Kidney capillary endothelial cell (primary cell): ENCODE measurements at places on chromosomes 7 and 10.
A peak's percentile ranks its signal among the peaks of the same experiment; 100 is the strongest.

DNA sequence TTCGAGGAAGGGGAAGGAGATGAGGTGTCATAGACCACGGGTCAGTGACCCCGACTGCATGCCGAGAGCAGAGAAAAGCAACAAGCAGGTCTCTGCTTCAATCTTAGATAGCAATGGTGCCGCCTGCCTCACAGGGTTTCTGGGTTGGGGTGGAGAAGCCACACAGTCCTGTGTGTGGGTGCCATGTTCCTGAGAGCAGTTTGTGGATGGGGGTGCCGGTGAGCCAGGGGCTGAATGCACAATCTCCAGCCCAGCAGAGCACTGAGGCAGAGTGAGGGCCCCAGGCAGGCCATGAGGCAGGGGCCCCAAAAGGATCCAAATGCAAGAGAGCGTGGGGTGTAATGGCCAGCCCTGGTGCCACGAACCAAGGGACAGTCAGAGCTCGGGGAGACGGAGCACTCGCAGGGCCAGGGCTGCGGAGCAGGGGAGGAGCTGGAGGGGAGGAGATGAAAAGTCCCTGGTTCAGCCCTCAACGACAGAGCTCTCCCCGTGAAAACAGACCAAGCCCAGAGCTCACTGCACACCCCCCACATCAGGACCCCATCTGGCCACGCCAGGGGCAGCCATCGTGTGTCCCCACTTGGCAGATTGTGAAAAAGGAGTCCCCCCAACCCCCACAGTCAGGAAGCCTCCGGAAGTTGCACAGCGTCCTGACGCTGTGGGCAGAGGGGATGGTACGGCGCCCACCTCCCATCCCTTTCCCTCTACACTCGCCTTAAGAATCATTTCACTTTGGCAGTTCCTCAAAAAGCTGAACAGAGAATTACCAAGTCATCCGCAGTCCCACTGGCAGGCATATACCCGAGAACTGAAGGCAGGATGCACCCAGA lies 19.9 kb downstream of the WDR86 start:
- no peak for DNase-seq

- DNase-seq: no peak
Measured at GRCh38 chr7:205115-206010, 13.0 kb downstream of the FAM20C start.

GRCh38 chr7:50226669-50227068 lies 77.8 kb upstream of the IKZF1 start:
- DNase-seq: no peak

- DNase-seq: no peak
Measured at GRCh38 chr10:85668522-85668921, 698.1 kb downstream of the GRID1 start.

DNA sequence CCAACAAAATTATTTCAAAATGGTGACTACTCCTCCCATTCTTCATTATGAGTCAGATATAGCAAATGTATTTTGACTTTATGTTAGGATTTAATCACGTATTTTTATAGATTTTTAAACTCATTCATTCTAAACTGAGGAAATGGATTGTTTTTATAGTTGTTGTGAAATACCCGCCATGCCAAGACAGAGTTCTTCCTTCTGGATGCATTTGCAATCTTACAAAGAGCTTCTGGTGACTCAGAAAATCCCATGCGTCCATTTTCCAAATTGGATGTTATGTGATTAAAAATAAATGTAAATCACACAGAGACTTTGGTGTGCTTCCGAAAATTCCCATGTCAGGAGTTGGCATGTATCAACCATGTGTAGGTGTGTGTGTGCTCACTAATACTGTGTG lies 179.3 kb downstream of the TRIL start:
- DNase-seq: no peak

DNA sequence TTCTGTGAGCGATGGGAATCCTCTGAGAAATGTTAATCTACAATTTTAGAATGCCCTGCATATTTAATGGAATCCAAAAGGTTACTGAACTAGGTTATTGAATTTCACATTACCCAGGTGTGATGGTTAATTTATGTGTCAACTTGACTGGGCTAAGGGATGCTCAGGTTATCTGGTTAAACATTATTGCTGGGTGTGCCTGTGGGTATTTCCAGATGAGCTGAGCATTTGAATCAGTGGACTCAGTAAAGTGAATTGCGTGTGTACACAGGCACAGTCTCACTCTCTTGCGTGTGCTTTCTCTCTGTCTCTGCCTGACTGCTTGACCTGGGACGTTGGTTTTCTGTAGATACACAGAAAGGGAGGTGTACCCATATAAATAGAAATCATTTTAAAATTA lies 21.7 kb downstream of the RNF32 start:
- no peak for DNase-seq

DNA sequence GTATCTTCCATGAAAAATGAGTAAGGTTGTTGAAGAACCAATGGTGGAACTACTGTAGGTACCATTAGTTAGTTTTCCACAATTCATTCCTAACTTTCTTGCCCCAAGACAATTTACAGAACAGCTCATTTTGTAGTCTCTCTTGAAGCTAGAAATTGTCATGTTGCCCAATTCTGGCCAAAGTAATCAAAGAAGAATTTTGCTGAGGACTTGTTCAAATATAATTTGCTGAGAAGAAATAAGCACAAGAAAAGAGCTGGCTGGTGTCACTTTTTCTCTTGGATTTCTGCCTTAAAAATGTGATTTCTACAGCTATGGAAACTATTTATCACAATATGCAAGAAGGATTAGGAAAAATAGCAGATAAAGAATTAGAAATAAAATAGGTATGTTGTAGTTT lies 199.2 kb upstream of the SEMA3A start:
- no peak for DNase-seq

GRCh38 chr7:38222481-38223096 lies 44.5 kb downstream of the STARD3NL start:
- peak; percentile 58 for DNase-seq

- DNase-seq: no peak
Measured at GRCh38 chr10:51547941-51548340, 151.5 kb downstream of the CSTF2T start.

GRCh38 chr7:158266426-158266816 lies 321.2 kb downstream of the PTPRN2 start:
- DNase-seq: no peak

DNA sequence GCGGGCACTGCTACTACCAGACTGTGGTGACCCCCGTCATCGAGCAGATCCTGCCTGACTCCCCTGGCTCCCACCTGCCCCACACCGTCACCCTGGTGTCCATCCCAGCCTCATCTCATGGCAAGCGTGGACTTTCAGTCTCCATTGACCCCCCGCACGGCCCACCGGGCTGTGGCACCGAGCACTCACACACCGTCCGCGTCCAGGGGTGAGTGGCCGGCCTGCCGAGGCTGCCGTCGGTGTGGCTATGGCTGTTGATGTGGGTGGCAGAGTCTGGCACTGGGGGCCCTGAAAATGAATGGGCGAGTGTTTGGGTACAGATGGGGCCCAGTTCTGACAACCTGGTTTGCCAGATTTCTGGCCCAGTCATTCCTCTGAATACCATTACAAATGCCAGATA lies 15.4 kb downstream of the LIMK1 start:
- no peak for DNase-seq

DNA sequence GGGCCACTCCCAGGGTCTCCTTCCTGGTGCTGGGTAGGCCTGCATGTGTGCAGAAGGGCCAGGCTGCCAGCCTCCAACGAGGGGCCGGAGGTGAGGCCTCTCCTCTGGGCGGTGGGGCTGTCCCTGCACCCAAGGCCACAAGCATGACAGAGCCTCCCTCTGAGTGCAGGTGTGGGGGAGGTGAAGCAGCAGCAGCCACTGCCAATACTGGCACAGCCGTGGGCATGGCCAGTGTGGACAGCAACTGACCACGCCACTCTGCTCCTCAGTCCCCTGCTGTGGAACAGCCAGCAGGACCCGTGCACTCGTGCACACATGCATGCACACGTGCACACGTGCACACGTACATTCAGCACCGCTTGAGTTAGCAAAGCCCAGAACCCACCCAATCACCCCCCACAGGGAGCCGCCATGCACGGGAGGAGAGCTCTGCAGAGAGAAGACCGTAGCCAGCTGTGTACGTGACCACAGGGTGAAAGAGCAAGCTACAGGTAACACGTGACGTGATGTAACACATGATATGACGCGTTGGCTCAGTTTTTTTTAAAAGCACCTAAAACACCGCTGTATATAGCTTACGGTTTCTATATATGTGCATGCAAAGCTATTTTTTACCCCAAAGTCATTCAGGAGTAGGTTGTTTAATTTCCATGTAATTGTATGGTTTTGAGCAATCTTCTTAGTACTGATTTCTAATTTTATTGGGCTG lies 23.1 kb downstream of the PAPOLB start:
- DNase-seq: no peak

- no peak for DNase-seq
Measured at GRCh38 chr7:128790315-128791041, 1.3 kb upstream of the CCDC136 start.

DNA sequence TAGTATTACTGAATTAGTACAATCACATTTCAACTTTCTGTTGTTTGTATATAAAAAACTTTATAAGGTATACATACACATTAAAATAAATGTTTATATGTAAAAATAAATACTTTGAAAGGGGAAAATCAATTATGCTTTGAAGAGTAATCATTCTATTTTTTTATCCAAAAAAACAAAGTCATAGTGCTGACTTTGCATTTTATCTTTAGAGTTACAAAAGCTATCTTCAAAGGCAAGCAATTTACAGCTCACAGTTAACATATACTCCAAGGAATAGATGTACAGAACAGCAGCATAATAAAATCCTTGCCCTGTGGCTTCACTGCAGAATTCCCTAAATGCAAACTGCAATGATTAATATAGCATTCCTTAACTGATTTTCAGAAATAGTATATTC lies 53.2 kb downstream of the MAGI2 start:
- DNase-seq: no peak

- peak; percentile 86 for DNase-seq
Measured at GRCh38 chr7:26958834-26959233, 94.4 kb upstream of the SKAP2 start.

- no peak for DNase-seq
Measured at GRCh38 chr10:121680879-121681655, 82.8 kb upstream of the FGFR2 start.

DNA sequence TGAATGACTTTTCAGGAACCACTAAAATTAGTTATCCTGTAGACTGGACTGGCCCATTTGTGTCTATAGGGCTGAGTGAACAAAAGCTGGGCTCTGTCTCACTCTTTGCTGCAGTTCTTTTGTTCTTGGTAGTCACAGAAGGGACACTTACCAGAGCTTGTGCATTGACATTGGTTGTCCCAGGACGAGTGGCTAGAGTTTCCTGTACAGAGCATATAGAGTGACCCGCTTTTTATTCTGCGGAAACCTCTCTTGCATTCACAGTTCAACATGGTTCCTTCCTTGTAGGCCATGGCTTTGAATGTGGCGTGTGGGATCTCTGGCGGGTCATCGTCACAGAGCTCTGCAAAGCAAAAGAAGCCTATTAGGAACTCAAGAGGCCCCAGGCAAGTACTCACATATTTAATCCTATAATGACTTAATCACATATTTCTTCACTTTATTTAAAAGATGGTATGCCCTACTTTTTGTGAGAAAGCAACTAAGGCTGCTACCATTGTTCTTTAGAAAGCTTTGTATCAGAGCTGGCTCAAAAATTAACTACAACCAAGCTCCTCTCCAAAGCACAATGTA lies 36.4 kb downstream of the IL2RA start:
- no peak for DNase-seq

- no peak for DNase-seq
Measured at GRCh38 chr10:29035721-29036120, 253.1 kb upstream of the LYZL1 start.

DNA sequence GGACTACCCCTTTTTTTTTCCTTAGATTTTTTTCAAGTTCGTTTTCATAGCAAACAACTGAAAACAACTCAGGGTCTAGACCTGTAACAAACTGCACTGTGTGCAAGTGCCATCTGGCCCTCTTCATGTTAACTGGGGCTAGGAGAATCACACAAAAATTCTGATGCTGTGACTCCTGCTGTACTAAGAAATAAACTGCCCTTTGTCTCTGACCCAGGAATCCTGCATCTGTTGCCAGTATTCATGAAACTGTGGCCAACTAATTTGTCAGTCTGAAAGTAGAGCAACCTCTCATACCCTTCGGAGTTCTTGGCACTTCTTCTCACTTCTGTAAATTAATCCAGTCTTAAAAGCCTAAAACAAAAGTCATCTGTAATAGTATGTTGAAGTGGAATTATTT lies 218.4 kb upstream of the PCDH15 start:
- no peak for DNase-seq

GRCh38 chr10:22831586-22831985 lies 96.3 kb upstream of the ARMC3 start:
- DNase-seq: no peak

DNA sequence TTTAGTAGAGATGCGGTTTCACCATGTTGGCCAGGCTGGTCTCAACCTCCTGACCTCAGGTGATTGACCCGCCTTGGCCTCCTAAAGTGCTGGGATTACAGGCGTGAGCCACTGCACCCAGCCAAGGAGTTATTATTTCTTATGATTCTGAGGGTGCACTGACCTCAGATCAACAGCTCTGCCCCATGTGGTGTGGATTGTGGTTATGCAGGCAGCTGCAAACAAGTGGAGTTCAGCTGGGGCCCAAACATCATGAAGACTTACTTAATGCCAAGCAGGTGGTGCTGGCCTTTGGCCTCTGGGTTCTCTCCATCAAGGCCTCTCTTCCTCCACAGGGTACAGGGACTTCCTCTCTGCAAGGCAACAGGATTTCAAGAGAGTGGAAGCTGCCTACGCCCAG lies 45.1 kb upstream of the OPTN start:
- DNase-seq: no peak

GRCh38 chr10:23345861-23346260 lies 1.3 kb upstream of the C10orf67 start:
- DNase-seq: no peak

DNA sequence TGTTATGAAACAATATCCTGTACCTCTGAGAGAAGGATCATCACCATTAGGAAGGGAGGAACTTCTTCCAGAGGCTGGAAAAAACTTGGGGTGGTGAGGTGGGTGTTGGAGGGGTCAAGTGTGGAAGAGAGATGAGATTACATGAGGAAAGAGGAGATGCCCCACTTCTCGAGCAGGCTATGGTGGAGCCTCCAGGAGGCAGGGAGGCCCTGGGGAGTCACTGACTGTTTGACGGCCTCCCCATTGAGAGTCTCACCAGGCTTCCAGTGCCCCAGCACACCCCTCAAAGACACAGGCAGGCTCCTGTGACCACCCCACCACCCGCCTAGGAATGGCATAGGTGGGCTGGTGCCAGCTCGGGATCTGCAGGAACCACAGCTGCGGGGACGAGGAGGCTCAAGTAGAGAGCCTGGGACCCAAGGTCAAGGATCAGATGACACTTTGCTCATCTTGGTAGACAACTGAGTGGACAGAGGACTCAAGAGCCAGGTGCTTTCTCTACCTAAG lies 185.3 kb upstream of the GDF10 start:
- DNase-seq: no peak

DNA sequence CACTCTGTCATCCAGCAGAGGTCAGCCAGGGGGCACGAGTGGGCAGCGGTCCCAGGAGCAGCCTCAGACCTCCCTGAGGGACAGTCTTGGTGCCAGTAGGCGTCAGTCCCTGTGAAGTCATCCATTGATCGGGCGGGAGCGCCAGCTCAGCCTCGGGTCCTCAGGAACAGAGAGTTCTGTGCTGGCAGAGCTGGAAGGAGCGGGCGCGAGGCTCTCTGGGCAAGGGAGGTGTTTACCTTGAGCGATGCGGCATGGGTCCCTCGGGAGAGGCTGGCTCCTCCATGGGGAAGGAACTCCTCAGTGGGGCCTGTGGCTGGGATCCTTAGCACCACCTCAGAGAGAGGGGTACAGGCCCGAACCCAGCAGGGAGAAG lies 101.1 kb upstream of the PPIF start:
- no peak for DNase-seq
